OCI-M1 (cell line): ENCODE measurements at places on chromosomes 11 and 22.

- DNase-seq, result peak; percentile 51
These were observed 13.9 kb downstream of the SLC35E4 start for GRCh38 chr22:30649430-30650007.

- DNase-seq, result peak; percentile 22
These were observed 98.6 kb downstream of the KIF18A start for GRCh38 chr11:28009388-28009787.

DNA sequence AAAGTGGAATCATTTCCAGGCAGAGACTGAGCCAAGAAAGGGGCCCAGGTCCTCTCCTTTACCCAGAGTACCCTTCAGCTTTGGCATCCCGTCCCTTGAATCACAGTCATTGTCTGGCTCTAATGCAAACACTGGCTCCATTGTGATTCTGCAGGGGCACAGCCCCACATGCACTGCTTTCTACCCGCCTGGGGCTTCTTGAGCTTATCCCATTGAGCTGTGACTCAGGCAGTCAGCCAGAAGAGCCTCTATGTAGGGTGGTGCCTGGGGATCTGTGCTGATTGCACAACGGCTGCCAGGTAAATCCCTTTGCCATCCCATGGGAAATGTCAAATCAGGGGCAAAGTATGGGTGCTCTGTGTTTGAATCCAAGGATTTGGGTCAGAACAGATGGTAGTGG is 88.9 kb downstream of the RASSF10 start:
- DNase-seq, result no peak

GRCh38 chr11:131838016-131838415 is 467.6 kb downstream of the NTM start:
- no peak for DNase-seq

DNA sequence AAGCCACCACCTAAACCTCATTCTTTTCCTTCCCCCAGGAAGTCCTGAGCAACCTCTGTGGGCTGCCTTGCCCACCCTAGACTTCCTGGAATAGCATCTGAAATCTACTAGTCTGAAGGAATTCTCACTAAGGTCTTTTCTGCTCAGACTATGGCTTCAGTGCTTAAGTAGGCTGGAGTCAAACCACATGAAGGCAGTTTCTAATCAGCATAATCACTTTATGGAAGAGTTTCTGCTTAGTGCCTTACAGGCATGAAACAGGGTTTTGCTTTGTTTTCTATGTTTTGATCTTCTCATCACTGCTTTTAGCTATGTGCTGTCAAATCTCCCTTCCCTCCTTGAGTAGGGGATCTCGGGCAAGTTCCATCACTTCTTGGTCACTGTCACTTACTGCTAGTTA is 117.7 kb downstream of the WT1 start:
- no peak for DNase-seq

- DNase-seq, result no peak
These were observed 73.3 kb upstream of the AMPD3 start for GRCh38 chr11:10381736-10382135.

GRCh38 chr11:122637541-122637940 is 18.0 kb upstream of the UBASH3B start:
- DNase-seq, result no peak

DNA sequence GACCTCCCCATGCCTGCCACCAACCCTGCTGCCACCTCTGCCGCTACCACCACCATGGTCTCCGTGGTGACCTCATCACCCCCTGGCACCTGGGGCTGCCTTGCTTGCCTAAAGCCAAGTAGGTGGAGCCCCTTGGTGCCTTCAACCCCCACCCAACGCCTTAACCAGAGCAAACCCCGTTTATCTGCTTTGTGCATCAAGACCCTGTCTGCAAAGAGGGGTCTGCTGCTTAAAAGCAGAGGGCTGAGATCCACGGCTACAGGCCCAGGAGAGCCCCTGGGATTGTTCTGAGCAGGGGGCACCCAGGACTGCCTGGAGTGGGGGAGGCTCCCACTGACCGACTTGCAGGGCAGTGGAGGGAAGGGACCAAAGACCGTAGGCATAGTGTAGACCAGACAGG is 4.9 kb upstream of the PPIL2 start:
- no peak for DNase-seq
